Activated CD4-positive, alpha-beta T cell treated with anti-CD3 and anti-CD28 coated beads for 1 hour (primary cell): ENCODE measurements at places on chromosomes 16 and 17.

- DNase-seq = no peak
These were observed 56.5 kb downstream of the RPTOR start for GRCh38 chr17:80601146-80601545.

GRCh38 chr17:17155568-17155967, 50.6 kb downstream of the PLD6 start:
- DNase-seq = no peak

DNA sequence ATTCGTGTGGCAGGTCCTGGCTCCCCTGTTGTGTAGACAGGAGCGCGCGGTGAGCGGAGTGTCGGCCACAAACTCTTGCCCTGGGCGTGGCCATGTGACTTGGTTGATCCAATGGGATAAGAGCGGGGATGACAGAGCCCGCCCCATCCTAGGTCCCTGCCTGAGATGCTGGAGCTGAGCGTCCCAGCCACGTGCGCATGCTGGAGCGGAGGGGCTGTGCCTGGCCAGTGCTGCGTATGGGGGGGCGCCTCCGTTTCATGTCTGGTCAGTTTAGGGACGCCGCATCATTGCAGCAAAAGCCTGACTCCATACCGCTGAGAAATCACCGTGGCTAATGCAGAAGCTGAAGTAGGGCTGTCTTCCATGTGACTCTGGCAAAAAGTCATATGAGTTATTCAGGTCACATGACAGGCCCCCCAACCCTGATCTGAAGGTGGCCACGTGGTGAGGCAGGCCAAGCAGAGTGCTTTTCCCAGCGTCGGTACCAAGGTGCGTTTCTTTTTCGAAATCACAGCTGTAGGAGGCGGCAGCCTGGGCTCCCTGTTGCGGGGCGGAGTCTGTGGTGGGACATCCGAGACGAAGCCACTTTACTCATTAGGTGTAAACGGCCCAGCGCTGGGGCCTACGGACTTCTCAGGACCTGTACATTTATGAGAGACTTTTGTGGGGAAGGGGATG, 22.5 kb downstream of the HSBP1 start:
- no peak for DNase-seq

DNA sequence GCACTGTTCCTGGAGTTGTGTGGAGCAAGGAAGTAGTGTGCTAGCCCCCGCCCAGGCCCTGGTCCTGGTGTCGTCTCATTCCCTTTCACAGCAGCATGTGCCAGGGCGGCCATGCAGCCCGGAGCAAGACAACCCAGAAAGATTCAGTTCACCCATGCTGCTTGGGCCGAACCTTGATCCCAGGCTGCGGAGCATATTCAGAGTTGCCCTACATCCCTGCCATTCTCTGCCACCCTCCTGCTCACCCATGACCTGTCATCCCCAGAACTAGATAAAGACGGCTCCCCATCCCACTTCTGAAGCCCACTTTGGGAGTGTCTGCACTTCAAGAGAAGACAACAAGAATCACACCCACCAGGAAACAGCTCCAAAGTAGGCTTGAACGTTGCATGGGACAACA, 2452.5 kb downstream of the TP53TG3F start:
- no peak for DNase-seq

GRCh38 chr17:82052638-82053059, 951 bp downstream of the GPS1 start:
- DNase-seq = no peak

GRCh38 chr16:73106329-73107034, 58.6 kb upstream of the ZFHX3 start:
- DNase-seq = no peak

DNA sequence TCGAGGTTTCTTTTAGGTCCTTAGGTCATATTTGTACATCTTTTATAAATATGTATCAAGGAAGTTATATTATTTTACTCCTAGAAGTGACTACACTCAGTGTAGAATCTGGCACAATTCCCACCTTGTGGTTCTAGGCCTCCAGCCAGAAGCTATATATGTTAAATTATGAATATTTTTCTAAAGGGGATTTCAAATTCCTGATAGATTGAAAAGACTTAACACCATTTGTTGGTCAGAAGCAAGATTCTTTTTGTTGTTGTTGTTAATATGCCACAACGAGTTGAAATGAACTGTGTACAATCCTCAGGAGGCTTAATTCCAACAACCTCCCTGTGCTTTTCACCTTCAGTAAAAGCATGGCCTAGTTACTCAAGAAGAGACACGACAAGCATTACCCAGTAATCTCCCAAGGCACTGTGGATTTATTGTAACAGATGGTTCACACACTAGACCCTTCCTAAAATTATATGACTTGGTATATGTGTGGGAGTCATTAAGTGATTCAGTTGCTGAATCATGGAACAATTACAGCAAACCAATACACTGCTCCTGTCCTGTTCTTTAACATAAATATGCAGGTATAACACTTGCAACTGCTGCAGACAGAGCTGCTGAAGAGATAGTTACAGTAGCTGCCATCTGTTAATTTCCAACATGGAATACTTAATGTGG, 964.4 kb upstream of the GOT2 start:
- DNase-seq = no peak

GRCh38 chr17:17051380-17051779, 9.1 kb downstream of the MPRIP start:
- DNase-seq = no peak

GRCh38 chr17:47870056-47870455, 19.1 kb upstream of the SP6 start:
- DNase-seq = no peak

- no peak for DNase-seq
These were observed 184.2 kb downstream of the KCNJ2 start for GRCh38 chr17:70353408-70354092.

DNA sequence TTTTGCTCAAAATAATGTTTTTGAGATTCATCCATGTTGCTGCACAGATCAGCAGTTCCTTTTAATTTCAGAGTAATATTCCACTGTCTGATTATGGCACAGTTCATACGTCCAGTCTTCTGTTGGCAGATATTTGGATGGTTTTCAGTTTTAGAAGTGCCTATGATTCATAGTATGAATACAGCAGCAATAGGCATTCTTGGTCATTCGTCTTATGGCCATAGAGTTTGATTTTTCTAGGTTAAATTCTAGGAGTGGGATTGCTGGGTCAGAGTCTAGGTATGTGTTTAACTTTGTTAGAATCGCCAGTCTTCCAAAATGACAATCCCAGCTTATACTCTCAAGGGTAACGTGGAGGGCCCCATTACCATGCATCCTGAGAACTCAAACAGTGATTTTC, 11.5 kb upstream of the IL34 start:
- DNase-seq = no peak

GRCh38 chr16:85928401-85928820, 29.4 kb downstream of the IRF8 start:
- DNase-seq = no peak

- DNase-seq = no peak
These were observed 1026.5 kb upstream of the EEF2KMT start for GRCh38 chr16:6124136-6124535.
